ENCODE measurements at places on chromosomes 6 and 20. TPM values are rescaled to one million over a fixed set of nuclear protein-coding genes. Genes with fewer than 3 reads are reported as not detected.

DNA sequence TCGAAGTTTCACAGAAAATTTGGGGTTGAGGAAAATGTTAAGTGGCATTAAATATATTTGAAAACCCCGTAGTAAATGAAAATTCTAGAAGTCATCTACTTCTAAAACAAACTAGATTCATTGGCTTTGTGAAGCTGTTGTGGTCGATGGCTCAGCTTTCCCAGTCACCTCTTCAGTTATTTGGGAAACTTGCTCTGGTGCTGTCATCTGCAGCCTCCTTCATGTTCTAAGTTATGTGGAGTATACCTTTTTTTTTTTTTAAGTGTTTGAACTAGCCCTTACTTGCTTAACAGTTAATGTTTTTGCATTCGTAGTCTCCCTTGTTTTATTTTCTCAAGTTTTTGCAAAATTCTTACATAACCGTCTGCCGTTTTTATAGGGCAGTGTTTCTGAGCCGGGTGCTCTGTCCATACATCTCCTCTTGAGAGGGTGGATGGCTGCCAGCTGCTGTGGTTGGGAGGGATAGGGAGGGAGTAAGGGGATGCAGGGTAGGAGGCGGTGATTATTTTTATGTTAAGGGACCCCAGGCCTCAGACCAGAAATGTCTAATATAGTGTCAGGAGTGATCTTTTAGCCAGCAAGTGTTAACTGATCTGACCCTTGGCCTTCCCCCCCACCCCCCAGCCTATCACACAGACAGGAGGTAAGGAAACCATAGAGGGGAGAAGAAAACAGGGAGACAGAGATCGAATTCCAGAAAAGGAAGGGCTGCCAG, 7.1 kb downstream of the RREB1 start:
- no peak for DNase-seq
- peaks cover 40% of the 10 kb centered on the region for H3K4me1 ChIP-seq
- no peak overlapping the region for H3K4me3 ChIP-seq

- no peaks in the 10 kb centered on the region for H3K27me3 ChIP-seq
- no peak for DNase-seq
- H3K36me3 ChIP-seq, result peaks cover 2% of the 10 kb centered on the region
- no peak overlapping the region for H3K4me3 ChIP-seq
- H3K4me1 ChIP-seq, result 0 out of 2 replicates have a peak, but pooled peaks cover 10% of the 10 kb centered on the region
Observed at GRCh38 chr20:3042625-3043024, 797 bp upstream of the GNRH2 start.

DNA sequence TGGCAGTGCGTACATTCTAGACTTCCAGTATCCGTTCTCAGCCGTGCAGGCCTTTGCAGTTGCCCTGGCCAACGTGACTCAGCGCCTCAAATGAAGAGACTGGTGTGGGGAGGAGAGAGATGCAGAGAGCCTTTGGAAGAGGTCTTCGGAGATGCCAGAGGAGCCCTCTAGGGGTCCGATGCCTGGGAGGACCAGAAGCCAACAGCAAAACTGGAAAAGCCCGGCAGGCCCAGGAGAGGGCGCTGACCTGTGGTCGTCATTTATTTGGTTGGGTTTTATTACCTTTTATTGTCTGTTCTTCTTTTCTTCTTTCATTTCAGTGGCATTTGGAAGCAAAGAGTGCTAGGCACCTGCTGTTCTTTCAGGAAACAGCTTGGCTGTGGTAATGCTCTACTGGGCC, 53.3 kb upstream of the TMEM181 start:
- no peaks in the 10 kb centered on the region for H3K4me1 ChIP-seq
- H3K27ac ChIP-seq, result no peak overlapping the region
- no peak overlapping the region for H3K4me3 ChIP-seq
- no peak for DNase-seq
- H3K36me3 ChIP-seq, result 0 out of 2 replicates have a peak, but pooled peaks cover 5% of the 10 kb centered on the region

DNA sequence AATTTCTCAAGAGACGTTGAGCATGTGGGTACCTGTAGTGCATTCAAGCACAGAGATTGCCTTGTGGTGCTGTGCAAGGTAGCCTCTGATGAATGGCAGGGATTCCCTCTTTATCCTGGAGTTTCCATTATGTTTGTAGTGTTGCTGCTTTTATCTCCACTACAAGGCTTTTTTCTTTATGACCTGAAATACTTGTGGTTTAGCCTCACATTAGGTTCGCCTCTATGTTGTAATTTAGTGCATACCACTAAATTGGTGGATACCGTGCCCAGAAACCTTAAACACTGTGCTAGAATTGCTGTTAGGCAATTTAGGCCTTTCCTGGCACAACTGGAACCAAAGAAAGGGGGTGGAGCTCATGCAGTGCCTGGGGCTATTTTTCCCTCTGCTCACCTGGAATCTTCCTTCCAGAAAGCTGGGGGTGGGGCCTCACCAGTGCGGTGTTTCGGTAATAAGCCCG, 76.8 kb downstream of the NCOA7 start:
- peak overlapping the region; percentile 18 for H3K4me3 ChIP-seq
- peak overlapping the region; percentile 54 for H3K27ac ChIP-seq
- H3K27me3 ChIP-seq, result no peaks in the 10 kb centered on the region
- peak; percentile 100 for DNase-seq
- no peaks in the 10 kb centered on the region for H3K36me3 ChIP-seq

Gene KCNB1
- not detected for total RNA-seq

Gene CCR6
- total RNA-seq, result not detected

GRCh38 chr6:147418523-147418922, 90.0 kb upstream of the SAMD5 start:
- H3K4me3 ChIP-seq, result no peak overlapping the region
- H3K27me3 ChIP-seq, result no peaks in the 10 kb centered on the region
- H3K27ac ChIP-seq, result no peak overlapping the region
- H3K36me3 ChIP-seq, result no peaks in the 10 kb centered on the region
- no peaks in the 10 kb centered on the region for H3K4me1 ChIP-seq
